Brain (organoid and tissue), 16 donors: ENCODE measurements at places on chromosomes 12 and 14.

GRCh38 chr14:35534873-35535482 lies 1.0 kb downstream of the INSM2 start:
- peak; percentile 47 for DNase-seq

DNA sequence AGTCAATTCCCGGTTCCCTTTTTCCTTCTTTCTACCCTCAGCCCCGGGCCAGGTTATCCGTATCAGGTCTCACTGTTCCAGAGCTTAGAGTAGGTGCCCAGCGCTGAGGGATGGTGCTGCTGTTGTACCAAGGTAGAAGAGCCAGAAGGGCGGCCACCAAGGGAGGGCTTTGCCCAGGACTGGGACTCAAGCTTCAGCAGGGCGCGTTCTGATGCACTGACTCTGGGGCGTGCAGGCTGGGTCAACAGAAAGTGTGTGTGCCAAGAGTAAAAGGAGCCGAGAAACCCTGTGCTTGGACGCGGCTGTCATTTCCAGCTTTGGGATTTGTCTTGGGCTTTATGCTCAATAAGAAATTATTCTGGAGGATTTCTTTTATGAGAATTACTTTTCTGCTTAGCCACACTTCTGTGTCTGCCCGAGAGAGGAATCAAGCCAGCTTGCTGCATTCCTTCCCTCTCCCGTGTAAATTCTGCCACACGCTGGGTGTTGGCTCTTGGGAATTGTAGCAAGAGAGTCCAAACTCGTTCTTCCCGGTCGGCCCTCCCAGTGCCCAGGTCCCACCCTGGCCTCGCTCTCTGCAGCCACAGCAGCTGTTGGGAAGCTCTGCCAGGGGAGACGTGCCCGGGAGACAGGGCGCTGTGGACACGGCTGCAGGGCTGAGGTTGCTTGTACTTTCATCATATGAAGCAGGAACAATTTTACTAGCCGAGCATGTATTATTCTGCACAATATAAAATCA lies 98.0 kb downstream of the FBXL14 start:
- no peak for DNase-seq

DNA sequence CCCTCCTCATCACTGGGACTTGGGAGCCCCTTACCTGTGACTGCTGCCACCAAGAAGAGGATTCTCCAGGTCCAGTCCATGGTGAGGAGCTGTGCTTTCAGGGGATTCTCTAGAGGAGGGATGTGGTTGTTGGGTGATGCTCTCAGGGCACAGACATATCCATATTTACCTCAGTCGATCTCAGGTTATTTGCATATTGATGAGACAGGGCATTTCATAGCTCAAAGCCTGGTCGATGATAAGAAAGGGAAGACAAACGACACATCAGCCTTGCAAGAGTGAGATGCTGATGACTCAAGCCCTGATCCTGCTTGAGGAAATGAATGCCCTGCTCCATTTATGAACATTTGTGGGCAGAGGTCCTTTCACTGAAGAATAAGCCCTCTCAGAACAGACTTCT lies 981.0 kb downstream of the TMEM121 start:
- no peak for DNase-seq

DNA sequence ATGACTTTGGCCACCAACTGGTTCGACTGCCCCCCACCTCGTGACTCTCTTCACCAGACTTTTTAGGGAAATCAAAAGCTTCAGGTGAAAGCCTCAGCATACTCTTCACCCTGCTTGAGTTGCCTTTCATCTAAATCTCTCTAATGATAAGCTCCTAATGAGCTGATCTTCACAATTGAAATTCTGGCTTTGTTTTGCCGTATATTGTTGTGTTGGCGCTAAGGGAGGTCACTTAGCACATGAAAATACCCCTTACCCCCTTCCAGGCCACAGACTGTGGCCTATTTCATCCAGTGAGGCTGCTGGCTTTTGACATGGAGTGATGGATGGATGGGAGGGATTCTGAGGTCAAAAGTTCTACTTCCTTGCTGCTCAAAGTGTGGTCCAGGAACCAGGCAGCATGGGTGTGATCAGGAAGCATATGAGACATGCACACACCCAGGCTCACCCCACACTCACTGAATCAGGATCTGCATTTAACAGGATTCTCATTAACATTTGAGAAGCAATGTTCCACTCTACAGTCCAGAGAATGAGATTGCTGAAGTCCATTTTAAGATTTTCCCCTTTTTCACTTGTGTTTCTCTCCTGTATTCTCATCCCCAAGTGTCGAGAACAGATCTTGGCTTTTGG lies 131.4 kb downstream of the DACT1 start:
- DNase-seq, result no peak

- peak; percentile 80 for DNase-seq
Observed at GRCh38 chr14:58832095-58832521, 194.3 kb downstream of the DACT1 start.

DNA sequence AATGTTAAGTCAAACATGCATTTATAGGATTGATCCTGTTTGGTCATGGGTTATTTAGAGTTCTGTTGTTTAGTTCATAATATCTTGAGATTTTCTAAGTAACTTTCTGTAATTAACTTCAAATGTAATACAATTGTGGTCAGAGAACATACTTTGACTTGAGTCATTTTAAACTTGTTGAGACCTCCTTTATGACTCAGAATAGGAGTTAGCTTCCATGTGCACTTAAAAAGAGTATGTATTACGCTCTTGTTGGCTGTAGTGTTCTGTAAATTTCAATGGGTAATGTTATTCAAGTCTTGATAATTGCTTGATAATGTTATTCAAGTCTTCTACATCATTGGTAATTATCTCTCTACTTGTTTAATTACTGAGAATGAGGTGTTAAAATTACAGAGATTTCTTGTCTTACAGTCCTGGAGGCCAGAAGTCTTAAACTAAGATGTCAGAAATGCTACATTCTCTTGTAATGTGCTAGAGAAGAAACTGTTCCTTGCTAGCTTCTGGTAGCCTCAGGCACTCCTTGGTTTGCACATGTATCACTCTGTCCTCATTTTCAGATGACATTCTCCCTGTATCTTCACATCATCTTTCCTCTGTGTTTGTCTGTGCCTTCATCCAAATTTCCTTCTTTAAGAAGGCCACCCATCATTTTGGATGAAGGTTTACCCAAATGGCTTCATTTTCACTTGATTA lies 197.3 kb downstream of the TMTC3 start:
- DNase-seq, result no peak

- DNase-seq, result peak; percentile 36
Observed at GRCh38 chr12:7060353-7060954, at the start of gene C1S. C1S (plus strand) TSS chr12:7060718; CDS start chr12:7061913, 1,195 bp downstream.

GRCh38 chr14:30227876-30228275 lies 300.2 kb upstream of the PRKD1 start:
- DNase-seq, result no peak

DNA sequence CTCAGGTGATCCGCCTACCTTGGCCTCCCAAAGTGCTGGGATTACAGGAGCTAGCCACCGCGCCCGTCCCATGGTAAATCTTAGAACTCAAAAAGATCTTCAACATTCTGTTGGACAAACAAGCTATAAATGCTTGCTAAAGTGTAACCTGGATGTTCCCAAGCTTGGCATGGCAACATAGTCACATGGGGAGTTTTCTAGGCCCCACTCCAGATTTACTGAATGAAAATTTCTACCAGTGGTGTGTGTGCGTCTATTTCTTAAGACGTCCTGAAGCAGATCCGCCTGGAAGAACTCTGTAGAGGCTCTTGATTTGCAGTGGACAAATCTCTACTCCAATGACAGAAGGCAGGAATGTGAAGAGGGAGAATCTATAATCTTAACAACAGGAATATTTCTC lies 59.9 kb downstream of the ZFYVE21 start:
- no peak for DNase-seq

- DNase-seq, result no peak
Observed at GRCh38 chr12:69904777-69905176, 79.8 kb downstream of the MYRFL start.

- DNase-seq, result no peak
Observed at GRCh38 chr14:52918486-52918885, 32.4 kb downstream of the FERMT2 start.

DNA sequence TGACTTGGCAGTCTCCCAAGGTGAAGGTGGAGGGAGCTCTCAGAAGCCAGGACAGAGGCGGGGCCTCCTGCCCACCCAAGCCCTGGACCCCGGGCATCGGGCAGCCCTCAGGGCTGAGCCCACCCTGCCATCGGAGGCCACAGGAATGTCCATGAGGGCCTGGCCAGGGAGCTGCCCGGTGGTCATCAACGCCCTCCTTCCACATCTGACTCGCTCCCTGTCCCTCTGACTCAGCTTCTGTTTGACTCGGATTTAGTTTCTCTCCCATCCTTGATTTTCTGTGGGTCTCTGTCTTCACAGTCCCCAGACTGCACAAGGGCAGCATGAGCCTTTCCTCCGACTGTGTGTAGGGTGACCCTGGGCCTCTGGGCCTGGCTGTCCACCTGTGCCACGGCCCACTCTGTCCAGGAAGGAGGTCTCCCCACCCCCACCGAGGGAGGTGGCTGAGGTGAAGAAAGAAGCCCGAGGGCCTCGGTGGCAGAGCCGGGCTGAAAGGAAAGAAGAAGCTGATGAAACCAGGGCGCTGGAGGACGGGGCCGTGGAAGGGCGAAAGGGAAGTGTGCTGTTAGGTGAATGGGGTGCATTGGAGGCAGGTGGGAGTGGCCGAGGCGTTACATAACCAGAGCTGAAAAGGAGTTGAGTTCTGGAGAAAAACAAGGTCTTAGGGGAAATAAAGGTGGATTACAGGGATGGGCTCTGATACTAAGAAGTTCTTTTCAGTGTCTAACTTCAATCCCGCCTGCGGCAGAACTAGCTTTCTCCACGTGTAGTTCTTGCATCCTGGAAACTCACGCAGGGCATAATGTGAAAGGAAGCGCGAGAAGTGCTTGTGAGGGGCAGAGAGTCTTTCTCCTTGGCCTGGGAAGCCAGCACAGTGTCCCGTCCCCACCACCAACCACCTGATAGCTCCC lies 16.7 kb upstream of the TMEM106C start:
- no peak for DNase-seq

- DNase-seq, result no peak
Observed at GRCh38 chr14:105859717-105860614, 333.6 kb downstream of the TMEM121 start.

DNA sequence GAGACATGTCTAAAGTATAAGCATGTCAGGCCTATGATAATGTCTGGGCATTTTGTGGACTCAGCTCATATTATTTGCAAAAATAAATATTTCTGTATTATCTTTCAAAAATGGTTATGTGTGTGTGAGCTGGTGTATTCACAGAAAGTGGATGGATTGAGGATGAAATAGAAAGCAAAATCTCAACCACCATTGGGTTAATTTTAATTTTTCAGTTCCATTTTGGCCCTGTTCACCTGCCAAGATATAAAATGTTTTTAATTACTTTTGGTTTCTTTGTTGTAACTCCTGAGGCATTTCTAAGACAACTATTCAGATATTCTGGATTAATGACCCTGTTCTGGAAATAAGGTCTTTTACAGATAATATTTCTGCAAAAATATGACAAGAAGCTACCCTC lies 232.7 kb upstream of the PPFIA2 start:
- no peak for DNase-seq

DNA sequence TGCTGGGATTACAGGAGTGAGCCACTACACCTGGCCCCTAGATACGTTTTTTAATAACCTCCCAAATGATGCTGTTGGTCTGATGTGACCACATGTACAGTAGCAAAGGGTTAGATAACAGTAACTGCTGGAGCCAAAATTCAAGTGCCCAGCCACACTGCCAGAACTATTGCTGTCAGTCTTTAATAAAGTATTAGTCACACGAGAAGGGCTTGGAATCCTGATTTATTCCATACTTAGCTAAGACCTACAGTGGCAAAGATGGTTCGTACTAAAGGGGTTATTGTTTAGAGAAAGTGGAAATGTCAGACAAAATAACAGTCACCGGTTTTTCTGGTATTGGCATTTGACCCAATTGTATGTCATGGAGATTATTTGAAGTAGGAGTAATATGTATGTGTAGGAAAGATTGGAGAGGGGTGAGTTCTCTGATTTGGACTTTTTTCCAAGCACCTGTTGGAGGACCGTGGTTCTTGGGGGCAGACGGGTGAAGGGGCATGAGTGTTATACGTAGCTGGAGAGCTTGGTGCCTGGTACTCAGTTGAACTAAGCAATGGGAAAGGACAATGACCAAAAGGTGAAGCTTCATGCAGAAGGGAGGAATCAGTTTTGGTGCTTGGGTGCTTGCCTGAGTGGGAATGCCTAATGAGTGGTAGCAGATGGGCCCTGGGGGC lies 9.7 kb downstream of the TUBA1C start:
- DNase-seq, result no peak

DNA sequence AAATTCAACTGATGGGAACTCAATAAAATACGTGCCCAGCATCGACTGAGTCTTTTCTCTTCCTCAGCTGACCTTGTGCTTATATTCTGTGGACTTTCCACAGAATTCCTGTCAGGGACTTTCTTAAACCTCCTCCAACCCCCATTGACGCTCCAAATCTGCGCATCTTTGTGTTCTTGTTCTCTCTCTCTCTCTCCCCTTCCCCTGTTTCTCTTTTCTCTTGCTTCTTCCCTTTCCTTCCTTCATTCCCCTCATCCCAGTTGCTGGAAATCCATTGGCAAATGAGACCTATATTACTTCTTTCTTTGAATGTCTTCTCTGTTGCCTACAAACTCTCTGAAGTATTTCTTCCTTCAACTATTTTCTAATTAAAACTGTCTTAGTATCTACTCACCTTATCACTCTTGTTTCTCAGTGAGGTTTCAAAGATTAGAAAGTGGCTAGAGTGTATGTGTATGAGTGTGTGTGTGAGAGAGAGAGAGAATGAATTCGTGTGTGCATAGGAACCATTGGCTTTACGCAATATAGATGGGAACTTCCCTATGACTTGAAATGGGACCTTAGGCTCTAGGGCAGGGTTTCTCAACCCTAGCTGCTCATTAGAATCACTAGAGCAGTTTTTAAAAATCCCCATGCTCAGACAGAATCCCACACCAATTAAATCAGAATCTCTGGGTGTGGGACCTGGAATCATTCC lies 41.8 kb upstream of the DHRS7 start:
- no peak for DNase-seq

DNA sequence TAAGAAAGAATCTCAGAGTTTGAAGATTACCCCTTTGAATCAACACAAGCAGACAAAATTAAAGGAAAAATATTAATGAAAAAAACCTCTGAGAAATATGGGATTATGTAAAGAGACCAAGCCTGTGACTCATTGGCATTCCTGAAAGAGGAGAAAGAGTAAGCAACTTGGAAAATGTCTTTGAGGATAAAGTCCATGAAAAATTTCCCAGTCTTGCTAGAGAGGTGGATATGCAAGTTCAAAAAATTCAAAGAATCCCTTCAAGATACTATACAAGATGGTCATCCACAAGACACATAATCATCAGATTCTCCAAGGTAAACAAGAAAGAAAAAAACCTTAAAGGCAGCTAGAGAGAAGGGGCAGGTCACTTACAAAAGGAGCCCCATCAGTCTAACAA lies 13.3 kb downstream of the SLCO1B1 start:
- DNase-seq, result no peak

- peak; percentile 16 for DNase-seq
Observed at GRCh38 chr12:40742041-40742440, 49.8 kb downstream of the CNTN1 start.

DNA sequence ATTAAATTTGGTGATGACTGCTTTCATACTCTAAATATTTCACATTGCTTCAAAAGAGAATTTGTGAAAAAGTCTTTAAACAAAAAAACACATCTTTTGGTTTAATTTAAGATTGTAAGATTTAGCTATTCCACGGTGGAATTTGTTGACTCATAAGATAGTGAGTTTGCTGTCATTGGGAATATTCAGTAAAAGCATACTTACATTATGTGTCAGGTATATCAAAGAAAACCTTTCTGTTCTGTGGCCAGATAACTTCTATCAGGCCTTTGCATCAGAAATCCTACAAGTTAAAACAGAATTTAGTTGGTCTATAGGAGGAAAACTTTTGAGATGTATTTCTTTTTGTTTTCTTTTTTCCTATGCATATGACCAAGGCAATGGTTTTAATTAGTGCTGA lies 148.8 kb upstream of the E2F7 start:
- DNase-seq, result no peak

- DNase-seq, result no peak
Observed at GRCh38 chr12:97368462-97369163, 94.0 kb upstream of the RMST start.
